ENCODE measurements at places on chromosomes 12 and 14.
A peak's percentile ranks its signal among the peaks of the same experiment; 100 is the strongest.

DNA sequence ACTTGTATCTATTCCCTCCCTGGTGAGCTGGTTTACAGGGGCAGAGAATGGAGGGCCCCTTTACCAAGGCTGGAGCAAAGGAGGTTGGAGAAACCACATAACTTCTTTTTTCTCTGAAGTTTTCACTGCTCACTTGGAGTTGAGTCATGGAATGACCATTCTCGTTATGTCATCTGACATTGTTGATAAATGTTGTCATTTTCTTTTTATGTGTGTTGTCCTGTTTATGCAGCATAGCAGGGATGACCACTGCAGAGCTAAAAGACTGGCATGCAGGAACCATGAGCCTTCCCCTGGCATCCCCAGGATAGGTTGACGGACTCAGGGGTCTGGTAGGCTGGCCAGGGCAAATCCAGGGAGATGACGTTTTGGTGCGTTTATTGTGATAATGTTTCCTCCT is 256.8 kb upstream of the DDHD1 start:
- no peak for DNase-seq

DNA sequence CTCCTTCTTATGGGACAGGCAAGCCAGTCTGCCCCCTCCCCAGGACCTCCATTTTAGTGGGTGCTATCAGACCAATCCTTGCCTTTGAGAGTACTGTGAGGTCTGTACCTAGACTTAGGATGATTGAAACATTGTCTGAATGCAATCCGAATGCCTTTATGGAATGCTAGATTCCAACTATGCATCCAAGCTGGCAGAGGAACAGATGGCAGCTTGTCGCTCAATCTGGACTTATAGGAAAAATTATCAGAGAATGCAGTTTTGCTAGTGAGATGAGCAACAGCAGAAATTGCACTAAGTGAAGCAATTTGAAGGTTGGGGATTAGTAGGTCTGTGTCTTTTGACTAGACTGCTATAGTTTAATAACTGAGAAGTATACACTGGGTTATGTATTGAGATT is 109.1 kb downstream of the DYRK2 start:
- no peak for DNase-seq

DNA sequence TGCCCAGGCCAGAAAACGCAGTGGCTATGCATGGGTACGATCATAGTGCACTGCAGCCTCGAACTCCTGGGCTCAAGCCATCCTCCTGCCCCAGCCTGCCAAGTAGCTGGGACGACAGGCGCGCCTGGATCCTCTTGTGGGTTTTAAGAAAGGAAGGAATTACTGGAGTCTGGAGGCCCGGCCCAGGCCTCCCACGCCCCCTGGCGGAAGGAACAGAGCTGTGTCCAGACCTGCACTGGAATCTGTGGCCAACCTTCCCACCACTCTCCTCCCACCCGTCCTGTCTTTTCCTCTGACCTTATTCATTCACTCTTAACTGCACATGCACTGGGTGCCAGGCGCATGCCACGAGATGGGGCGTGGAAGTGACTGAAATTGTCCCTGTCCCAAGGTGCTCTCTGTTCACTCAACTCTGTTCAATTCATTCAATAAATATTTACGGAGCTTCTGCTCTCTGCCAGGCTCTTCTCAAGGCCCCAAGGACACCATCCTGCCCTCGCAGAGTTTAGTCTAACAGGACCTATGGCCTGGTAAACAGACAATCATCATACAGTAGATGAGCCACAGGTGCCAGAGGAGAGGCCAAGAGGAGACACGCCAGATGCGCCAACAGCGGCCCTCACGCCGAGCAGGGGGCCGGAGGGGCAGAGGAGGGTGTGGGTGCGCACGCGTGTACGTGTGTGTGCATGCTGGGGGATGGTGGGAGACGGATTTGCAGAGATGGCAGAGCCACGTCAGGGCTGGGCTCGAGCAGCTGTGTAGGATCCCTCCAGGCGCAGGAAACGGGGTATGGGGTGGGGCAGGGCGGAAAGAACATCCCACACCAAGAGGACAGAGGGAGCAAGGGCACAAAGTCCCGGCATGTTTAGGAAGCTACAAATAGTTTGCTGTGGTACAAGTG is 13.7 kb upstream of the TMEM106C start:
- DNase-seq: peak; percentile 51

DNA sequence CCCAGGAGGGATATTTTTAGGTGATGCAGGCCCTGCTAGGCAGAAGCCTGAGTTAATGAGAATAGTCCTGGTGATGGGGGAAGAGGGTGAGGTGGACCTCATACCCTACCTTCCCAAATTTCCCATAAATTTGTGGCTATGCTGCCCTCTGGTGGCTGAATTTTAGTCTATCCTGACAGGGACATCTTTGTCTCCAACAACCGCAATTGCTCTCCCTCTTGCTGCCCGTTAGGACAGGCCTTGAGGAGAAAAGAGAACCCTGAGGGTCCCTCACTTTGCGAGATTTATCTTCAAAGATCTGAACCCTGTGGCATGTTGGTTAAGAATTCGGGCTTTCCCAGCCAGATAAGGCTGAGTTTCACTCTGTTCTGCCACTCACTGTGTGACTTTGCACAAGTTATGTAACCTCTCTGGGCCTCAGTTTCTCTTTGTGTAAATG is 9.8 kb upstream of the ZNF385A start:
- DNase-seq: peak; percentile 13

DNA sequence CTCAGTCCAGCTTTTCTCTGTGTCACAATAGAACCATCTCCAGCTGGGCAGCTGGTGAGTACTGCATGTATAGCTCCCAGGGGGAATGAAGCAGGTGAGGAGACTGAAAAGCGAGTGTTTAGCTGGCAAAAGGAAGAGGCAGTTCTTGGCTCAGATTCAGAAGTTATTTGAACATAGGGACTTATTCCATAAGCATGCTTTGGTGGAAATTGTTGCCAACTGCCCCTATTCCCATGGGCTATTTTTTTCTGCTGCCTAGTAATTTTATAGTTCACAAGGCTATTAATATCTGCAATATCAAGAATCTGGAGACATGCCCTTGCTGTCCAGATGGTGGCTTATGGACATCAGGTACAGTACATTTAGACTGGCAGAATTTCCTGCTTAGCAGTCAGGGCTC is 1112.7 kb downstream of the LRFN5 start:
- DNase-seq: no peak

- no peak for DNase-seq
These were observed 567.4 kb downstream of the MED13L start for GRCh38 chr12:115710104-115710564.
